ENCODE measurements at places on chromosomes 1 and 21.
A peak's percentile ranks its signal among the peaks of the same experiment; 100 is the strongest.

DNA sequence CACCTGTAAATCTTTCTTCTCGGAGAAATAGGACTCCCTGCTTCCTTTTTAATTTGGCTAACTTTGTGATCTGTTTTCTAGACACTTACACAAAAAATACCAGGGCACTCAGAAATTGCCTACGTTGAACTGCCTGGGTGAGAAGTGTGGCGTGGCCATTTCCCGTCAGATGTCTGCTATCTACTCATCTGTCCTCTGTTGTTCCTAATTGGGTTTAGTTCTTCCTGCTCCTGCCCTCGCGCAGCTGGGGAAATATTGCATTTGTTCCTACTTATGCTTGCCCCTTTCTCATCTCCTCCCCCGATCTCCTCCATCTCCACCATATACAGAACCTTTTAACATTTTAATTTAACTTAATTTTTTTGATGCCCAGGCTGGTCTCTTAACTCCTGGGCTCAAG, 55.1 kb downstream of the CD58 start:
- DNase-seq, result no peak

DNA sequence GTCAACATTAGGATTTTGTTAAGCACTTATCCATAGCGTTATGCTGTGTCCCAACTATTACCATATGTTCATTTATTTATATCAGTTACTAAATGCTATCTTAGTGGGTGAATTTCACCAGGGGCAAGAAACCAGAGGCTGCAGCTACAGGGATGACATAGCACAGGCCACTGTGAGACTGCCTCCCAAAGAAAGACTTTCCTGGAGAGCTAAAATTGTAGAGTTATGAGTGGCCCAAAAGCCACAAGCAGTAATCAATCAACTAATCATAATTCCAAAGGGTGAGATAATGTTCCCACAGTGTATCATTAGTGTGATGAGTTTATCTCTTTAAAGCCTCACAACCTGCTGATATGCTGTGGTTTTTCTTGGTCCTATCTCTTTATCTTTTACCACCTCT, 3.8 kb upstream of the TGFB2 start:
- DNase-seq, result no peak

DNA sequence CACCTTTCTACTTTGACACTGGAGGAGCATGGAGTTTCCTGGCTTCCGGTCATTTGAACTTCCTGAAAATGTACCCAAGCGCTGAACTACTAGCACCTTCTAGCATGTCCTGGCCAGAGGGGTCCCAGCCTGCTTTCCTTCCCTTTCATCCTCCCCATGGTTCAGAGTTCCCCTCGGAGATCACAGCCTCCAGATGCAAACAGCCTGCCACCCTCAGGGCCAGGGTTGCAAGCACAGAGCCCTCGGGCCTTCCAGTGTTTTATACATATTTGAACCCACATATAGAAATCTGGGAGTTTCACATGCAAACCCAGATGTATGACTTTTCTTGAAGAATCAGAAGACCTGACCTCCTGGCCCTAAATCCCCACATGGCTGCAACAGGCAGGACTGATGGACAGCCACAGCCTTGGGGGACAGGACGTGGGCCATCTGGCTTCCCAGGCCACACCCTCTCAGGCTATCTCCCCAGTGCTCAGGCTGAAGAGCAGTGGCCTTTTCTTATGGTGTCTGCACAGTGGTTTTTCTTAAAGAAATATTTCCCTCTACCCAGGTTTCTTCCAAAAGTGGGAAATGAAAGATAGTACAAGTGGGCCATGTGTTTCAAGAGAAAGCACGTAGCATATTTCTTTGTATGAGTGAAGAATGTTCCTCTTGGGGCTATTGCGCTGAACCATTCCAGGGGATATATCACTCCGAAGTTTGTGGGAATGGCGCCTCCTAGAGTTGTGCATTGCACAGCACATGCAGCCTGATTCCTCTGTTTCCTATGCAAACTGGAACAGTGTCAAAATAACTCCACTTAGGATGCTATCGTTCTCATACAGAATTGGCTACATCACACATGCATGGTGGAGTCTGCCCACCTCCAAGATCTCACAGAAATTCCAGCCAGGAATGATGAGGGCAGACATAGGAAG, 232.0 kb upstream of the VAMP3 start:
- no peak for DNase-seq

- no peak for DNase-seq
Measured at GRCh38 chr1:100952104-100952745, 56.3 kb downstream of the SLC30A7 start.

- DNase-seq, result no peak
Measured at GRCh38 chr1:6599141-6599975, 3.3 kb downstream of the KLHL21 start.

DNA sequence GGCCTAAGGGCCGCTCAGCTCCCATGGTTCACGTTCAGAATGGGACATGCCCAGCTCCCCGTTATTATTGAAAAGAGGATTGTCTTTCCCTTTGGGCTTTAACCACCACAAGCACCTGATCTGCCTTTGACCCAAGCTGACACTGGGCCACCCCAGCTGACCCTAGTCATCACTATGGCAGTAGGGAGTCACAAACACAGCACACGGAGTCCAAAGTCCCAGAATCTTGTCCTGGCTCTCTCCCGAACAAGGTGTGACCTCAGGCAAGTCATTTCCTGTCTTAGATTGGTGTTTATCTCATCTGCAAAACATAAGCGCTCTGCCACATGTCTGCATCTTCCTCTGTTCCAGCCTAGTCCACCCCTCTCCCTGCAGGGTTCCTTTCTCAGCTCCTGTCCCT, 31.5 kb downstream of the IGFN1 start:
- DNase-seq, result no peak

DNA sequence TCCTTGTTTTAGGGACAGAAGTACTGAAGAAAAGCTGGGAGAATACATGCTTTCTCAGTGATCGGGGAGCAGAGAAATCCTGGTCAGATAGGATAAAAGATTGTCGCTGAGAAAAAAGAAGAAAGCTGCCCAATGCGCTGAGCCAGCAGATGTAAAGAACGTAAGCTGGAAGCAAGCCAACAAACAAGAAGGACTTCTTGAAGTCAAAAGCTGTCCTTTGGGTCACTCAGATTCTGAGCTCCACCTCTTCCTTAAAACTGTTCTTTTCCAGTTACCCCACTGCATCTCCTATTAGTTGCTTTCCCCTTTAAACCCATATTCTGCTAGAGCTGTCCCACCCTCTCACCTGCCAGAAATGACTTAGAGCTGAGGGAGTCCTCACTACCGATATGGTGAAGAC, 64.8 kb downstream of the GPR137B start:
- no peak for DNase-seq

- no peak for DNase-seq
Measured at GRCh38 chr1:40313329-40313957, 3.6 kb downstream of the COL9A2 start.

DNA sequence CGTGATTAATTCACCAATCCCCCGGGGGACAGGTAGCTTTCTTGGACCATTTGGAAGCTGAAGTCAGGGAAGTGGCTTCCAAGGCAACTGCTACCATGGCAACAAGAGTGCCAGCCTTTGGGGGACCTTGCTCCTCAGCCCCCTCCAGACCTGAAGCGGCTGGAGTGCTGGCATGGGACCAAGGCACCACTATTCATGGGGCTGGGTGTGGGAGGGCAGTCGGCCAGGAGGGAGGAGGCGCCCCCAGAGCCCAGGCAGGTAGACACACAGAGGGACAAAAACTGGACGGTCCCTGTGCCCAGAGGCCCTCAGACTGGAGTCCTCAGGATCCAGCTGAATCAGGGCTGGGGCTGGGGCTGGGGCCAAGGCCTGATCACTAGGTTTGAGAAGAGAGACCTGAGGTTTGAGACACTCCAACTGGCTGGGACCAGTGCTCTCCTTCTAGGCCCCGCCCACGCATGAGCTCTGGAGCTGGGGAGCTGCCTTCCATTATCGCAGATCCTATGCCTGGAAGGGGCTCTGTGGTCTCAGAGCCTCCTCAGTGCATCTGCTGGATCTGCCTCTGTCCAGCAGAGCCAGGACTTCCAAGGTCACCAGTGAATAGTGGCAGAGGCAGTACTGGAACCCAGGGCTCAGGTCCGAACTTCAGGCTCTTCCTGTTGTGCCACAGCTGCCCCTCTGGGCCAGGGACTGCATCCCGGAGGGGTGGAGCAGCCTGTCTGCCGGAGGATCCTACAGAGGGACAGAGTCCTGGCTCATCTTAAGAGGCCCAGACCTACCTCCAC, 3.3 kb upstream of the KNCN start:
- DNase-seq, result no peak

DNA sequence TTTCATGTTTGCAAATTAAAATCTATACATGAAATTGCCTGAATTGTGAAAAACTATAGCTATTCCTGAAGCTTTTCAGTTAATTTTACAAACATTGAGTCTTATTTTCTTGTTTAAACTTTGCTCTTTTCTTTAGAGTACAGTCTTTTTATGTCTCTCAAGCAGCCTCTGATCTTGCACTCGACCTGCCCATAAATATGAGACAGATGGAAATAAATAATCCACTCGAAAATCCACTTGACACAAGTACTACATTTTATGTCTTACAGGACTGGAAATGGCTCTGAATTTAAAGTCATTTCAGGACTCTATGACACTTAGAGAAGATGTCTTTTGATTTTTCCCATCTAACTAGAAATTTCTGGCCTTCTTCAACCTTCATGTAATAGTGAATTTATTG, 283.8 kb downstream of the USP25 start:
- DNase-seq, result no peak

DNA sequence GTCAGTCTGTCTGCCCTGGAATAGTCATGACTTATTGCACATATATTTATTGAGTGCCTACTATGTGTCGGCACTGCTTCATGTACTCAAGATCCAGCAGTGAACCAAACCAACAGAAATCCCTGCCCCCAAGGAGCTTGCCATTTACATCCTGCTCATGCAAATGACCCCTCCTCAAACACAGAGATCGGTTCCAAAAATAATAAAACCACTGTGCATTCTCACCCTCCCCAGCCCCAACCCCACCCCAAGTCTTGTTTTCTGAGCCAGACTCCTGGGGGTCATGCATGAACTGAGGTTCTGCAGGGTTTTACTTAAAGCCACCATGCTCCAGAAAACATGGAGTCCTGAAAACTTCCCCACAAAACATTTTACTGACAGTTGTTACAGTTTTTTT, 61.9 kb downstream of the KIAA0040 start:
- no peak for DNase-seq

GRCh38 chr1:232650418-232650817, 20.5 kb upstream of the SIPA1L2 start:
- DNase-seq, result no peak

DNA sequence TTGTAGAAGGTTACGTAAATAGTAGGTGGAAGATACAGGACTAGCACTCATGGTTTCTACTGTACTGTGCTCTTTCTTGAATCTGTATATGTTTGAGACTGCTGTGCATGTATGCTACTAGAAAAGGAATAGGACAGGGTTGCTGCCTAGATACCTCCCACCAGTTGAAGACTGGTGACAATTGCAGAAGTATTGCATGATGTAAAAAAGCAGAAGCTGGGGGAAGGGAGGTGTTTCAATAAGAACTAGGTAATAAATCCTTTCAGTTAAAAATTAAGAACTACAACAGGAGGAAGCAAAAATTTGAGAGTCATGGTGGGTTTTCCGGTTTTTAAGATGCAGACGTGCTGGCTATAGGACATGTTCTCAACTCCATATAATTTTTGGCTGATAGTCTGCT, 88.1 kb downstream of the CCDC30 start:
- DNase-seq, result no peak

DNA sequence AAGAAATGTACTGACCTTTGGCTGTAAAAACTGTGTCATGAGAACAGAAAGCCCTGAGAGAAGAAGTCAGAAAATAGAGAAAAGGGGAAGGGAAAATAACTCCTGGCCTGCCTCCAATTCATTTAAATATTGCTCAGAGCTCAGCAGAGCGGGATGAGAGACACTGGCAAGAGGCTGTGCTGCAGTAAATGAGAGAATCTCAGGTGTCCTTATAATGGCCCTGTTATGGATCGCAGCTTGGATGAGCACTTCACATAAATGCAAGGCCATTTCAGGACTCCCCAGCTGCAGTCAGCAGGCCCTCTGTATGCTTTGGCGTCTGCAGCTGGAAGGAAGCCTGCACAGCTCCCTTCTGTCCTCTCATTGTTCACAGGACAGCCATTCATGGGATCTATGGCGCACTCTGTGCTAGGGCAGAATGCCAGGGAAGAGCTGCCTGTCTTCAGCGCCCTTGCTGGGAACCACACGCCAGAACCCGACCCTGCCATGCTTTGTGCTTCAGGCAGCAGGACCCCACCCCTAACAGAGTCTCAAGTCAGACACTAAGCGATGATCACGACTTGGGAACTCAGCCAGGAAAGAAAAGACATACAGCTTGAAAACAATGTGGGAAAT, 20.7 kb upstream of the ABCB10 start:
- peak; percentile 74 for DNase-seq

- no peak for DNase-seq
Measured at GRCh38 chr1:30780409-30780808, 22.8 kb upstream of the LAPTM5 start.

DNA sequence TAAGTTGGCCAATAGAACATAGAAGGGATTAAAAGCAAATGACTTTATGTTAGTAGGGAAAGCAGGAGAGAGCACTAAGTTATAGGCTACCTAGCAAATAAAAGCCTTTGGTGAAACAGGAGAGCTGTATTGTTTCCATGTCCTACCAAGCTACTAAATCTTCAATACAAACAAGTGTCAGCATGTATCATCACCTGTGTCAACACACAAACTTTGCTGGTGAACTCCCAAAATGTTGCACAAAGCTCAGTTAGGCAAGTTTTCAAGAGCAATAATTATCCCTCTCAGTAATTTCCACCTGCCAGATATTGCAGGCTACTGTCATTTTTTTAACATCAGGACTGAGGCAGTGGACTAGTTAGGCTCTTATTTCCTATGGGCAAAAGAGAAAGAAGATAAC, 77.7 kb upstream of the ADAM30 start:
- no peak for DNase-seq

GRCh38 chr1:225549821-225550220, 103.1 kb downstream of the ENAH start:
- no peak for DNase-seq

- DNase-seq, result no peak
Measured at GRCh38 chr1:5709461-5709975, 282.7 kb downstream of the NPHP4 start.

GRCh38 chr21:33397717-33398116, 5.5 kb upstream of the IFNGR2 start:
- DNase-seq, result no peak

- DNase-seq, result no peak
Measured at GRCh38 chr1:170214117-170215032, 68.6 kb downstream of the NTMT2 start.

Measured in C1 segment of cervical spinal cord (tissue), 14 donors.